ENCODE measurements at places on chromosomes 1 and 21. TPM values are rescaled to one million over a fixed set of nuclear protein-coding genes. Genes with fewer than 3 reads are reported as not detected.

- peak; percentile 12 for DNase-seq
Measured at GRCh38 chr1:197674286-197674685, 101.0 kb downstream of the DENND1B start.

- peak; percentile 24 for DNase-seq
Measured at GRCh38 chr1:242629396-242629795, 104.9 kb upstream of the PLD5 start.

DNA sequence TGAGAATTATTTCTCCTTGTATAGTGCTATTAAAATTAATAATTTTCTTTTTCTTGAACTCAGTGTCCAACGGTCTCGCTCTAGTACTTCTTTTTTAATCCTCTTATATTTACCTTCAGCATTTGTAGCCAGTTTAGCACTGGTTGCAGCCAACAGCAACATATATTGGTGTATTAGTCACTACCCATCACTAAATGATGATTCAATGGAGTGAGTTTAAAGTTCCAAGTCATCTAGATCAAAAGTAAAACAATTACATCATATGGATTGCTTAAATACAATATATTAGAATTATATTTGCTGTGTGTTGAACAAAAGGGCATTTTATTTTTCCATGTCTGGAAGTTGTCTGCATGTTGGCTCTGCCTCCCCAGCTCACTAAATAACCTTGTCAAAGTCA, 591.8 kb downstream of the ADGRL2 start:
- DNase-seq, result no peak

- no peak for DNase-seq
Measured at GRCh38 chr21:23108533-23108932, 2110.3 kb downstream of the NCAM2 start.

DNA sequence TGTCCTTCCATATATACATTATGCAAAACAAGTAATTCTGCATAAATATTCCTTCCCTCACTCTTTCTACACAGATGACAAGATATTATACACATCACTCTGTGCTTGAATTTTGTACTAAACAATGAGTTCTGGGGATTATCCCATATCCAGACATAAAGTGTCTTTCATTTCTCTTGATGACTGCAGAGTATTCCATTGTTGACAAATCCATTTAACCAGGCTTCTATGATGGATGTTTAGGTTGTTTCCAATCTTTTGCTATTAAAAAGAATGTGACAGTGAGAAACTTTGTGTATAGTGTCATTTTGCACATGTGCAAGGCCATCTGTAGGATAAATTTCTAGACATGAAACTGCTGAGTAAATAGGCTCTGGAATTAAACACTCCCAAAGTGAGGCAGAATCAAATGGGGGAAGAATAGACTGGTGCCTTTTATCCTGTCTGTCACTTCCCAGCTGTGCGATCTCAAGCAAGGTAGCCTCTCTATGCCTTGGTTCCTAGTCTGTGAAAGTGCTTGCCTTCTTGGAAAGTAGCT, 29.9 kb upstream of the ATP2B4 start:
- peak; percentile 8 for DNase-seq

- DNase-seq, result no peak
Measured at GRCh38 chr21:35189077-35189863, 140.2 kb upstream of the RUNX1 start.

Gene AGT
- total RNA-seq, result not detected

Data from G401 (cell line).